ENCODE measurements at places on chromosomes 13 and 19.

GRCh38 chr19:29971648-29972047, 29.6 kb downstream of the URI1 start:
- DNase-seq: no peak

- DNase-seq: no peak
Observed at GRCh38 chr13:99981735-99982035, at the start of gene ZIC2. Gene ZIC2, plus strand, starts transcription at chr13:99981784. Its CDS starts 281 bp downstream, at chr13:99982065.

GRCh38 chr13:97113231-97114001, 108.7 kb upstream of the MBNL2 start:
- no peak for DNase-seq

GRCh38 chr13:86581706-86582105, 782.5 kb upstream of the SLITRK6 start:
- no peak for DNase-seq

GRCh38 chr13:102769679-102770078, 3.9 kb downstream of the TEX30 start:
- DNase-seq: no peak

DNA sequence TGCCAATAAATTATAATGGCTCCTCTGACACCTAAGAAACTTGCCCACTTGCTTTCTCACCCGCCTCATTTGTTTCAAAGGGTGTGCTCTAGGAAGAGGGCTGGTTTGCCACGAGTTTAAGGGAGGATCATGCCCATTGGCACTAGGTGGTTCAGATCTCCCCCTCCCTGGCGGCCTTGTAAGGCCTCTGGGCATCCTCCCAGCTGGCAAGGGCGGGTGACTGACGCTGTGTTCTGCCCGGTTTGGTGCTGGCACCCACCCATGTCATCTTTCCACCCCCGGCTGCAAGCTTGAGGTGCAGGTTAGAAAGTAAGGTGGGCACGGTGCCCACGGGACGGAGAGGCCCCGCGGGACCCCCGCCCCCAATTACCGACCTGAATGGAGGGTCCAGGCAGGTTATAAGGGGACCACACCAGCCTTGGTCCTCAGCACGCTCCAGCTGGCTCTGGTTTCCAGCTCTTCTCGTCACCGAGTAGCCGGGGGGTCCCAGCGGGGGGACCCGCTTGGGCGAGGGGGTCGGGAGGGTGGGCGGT, 90.4 kb downstream of the PTPRS start:
- no peak for DNase-seq

DNA sequence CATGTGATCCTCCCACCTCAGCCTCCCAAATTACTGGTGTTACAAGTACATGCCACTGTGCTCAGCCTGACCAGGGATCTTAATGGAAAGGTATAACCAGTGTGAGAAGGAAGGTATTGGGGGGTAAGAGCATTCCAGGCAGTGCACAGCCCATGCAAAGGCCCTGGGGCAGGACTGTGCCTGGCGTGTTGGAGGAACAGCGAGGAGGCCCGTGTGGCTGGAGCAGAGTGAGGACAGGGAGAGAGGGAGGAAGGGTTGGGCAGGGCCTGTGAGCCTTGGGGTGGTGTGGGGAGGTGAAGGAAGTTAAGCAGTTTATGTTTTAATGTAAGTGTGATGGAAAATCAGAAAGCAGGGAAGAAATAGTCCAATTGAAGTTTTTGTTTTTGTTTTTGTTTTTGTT, 1.6 kb downstream of the TMIGD2 start:
- DNase-seq: no peak

DNA sequence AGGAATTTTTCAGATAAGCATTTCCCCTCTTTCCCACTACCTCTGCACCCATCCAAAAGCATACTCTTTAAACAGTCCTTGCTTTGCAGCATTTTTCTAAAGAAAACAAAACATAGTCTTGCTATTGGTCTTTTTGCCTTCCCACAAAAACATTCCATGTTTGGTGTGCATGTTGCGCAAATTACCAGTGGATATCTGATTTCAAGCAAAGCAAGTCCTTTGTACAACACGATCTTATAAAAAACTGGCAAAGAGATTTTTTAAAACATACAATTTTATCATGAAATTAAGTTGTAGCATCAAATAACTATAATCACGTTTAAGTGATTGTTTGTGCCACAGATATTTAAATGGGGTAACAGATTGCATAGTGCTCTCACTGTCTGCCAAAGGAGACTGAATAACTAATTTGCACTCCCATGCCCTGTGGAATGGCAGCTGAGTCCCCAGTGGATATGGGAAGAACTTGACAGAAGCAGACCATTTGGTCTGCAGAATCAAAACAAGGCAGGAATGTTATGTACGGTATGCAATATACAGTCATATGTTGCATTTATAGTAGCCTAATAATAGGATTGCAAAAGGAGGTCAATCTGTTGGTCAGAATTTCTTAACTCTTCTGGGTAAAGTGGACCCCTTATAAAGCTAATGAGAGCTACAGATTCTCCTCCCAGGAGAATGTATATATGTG, 285.7 kb downstream of the TBC1D4 start:
- no peak for DNase-seq

DNA sequence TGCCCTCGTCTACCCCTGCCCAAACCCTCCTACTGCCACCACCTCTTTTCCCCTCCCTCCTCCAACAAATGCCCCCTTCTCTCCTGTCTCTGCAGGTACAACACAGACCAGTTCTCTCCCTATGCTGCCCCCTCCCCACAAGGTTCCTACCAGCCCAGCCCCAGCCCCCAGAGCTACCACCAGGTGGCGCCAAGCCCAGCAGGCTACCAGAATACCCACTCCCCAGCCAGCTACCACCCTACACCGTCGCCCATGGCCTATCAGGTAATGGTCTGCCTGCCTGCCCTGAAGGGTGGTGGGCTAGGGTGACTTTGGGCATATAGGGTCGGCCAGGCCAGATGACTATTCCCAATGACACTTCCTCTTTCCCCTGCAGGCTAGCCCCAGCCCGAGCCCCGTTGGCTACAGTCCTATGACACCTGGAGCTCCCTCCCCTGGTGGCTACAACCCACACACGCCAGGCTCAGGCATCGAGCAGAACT, 6.5 kb upstream of the TIMM50 start:
- DNase-seq: peak; percentile 66

DNA sequence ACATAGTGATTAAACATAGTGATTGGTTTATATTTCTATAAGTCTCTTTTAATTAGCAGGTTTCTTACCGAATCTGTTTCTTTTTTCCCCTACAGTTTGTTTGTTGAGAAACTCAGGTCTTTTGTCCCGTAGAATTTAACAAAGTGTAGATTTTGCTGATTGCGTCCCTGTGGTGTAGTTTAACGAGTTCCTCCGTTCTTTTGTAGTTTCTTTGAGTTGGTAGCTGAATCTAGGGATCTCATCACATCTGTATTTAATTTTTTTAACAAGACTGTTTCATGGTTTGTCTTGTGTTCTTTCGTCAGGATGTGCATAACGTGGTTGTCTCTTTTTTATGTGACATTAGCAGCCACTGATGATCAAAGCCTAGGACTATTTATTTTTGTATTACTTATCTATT, 111.1 kb downstream of the AKAP11 start:
- no peak for DNase-seq

DNA sequence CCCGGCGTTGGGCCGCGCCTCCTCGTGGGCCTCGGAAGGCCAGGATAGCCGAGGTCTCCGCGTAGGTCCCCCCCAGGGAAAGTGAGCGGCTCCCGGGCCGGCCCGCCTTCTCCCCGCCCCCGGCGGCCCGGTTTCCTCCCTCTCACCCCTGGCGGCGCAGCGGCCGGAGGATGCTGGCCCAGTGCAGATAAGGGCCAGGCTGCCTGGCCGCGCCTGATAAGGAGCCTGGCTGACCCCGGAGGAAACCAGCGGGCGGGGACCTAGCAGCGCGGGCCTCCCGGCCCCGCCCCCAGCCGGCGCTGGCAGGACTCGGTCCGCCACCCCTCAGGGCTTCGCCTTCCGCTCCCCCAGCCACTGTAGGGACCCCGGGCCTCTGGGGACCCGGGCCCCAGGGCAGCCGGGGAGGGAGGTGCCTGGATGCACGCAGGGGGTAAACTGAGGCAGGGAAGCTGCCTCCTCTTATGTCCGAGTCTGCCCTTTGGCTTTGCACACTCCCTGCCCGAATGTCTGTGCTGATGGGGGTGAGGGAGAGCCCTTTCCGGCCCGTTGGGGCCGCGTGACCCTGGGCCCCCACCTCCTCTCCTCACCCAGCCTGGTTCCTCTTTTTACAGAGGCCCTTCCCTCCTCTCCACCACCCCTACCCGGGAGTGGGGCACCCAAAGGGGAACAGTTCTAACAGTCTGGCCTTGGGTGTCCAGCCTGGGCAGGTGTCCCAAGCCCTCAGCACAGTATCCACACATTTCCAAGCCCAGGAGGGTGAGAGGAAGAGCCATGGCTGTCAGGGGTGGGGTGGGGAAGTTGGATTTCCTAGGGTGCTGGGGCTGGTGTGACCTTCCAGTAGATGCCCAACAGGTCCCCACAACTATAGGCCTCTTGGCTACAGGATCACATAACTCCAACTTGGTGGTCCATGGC, at the start of gene LYL1:
Gene LYL1 (minus strand): TSS at position 193 of the 915 bp plus-strand sequence. CDS start 1,687 bp downstream, outside the sequence.
- DNase-seq: no peak

GRCh38 chr13:69857183-69857821, 250.3 kb upstream of the ATXN8OS start:
- peak; percentile 50 for DNase-seq

GRCh38 chr19:52369559-52370340, at the start of gene ZNF880:
Gene ZNF880, plus strand, starts transcription at chr19:52369923. Its CDS starts 43 bp downstream, at chr19:52369966.
- peak; percentile 84 for DNase-seq

- DNase-seq: no peak
Observed at GRCh38 chr19:35149463-35149862, 5.1 kb upstream of the FXYD5 start.

DNA sequence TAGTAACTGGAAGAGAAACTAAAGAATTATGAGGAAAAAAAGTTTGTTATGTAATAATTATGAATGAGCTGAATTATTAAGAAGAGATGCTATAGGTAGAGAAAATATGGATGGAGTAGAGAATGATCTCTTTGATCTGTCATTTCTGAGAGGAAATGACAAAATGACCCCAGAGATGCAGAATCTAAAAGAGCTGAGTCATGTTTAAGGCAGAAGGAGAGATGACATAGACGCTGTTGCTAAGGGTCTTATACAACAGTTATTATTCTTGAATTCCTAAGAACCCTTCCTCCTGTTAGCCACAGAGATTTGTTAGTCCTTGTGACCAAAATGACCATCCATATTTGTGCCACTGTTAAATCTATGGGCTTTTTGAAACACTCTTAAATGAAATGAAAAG, 58.3 kb upstream of the FREM2 start:
- DNase-seq: no peak

DNA sequence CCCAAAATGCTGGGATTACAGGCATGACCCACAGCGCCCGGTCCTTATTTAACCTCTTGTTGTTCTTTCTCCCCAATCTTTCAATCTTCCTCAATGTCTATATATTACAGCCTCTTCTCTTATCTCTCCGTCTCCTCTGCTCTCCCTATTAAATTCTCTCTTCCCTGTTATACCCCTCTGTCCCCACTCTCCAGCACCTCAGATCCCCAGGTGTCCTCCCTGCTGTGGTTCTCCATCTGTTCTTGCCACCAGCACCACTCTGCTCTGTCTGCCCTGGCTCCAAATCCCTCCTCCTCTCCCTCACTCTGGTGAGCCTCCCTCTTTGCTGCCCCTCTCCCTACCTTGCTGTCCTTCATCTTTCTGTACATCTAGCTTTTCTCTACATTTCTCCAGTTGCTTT, 1.1 kb downstream of the ZNF600 start:
- DNase-seq: no peak

DNA sequence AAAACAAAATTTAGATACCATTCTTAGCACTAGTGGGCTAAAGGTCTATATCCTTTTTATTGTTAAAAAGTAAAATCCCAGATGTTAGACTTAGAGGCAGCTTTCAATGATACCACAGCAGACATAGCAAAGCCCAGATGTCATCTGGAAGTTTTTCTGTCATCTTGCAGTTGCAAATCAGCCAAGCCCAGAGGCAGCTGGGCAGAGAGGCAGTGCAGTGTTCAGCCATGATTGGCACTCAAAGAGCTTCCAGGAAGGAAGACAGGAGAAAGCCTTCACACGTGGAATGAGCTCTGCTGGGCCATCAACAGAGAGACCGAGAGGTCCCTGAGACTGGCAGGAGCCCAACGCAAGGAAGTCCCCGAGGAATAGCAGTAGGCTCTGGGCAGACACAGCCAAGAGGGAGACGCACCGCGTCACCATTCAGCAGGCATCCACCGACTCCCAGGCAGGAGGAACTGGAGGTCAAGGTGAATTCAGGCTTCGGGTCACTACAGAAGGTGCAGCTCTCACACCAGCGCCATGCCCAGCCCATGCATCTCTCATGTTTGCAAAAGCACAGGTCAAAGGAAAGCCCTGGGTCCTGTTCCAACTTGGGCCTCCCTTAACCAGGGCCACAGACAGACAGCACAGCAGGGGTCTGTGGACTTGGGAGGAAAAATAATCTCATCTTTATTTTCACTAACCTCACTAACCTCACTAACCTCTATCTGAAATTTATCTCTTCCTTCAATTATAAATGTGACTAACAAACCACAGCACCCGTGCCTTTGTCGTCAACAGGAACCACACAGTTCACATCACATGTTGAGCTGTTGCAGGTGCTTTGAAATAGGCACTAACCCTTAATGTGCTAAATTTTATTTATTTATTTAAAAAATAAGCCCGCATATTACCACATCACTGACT, 54.9 kb downstream of the TUBGCP3 start:
- peak; percentile 21 for DNase-seq

GRCh38 chr13:76886292-76887075, at the start of gene KCTD12:
Gene KCTD12, minus strand, starts transcription at chr13:76886405. Its CDS starts 257 bp downstream, at chr13:76886148.
- peak; percentile 77 for DNase-seq

DNA sequence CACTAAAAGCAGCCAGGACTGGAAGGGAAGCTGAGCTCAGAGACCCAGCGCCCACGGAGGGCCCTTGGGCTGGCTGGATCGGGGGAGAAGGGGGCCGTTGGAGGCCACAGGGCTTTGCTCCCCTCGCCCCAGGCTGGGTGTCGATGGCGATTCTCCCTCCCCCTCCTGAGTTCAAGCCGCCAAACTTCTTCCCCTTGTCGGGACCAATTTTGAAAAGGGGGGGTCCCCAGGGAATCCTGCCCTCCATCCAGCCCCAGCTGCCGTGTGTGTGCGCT, 61.2 kb downstream of the COLGALT1 start:
- DNase-seq: no peak

DNA sequence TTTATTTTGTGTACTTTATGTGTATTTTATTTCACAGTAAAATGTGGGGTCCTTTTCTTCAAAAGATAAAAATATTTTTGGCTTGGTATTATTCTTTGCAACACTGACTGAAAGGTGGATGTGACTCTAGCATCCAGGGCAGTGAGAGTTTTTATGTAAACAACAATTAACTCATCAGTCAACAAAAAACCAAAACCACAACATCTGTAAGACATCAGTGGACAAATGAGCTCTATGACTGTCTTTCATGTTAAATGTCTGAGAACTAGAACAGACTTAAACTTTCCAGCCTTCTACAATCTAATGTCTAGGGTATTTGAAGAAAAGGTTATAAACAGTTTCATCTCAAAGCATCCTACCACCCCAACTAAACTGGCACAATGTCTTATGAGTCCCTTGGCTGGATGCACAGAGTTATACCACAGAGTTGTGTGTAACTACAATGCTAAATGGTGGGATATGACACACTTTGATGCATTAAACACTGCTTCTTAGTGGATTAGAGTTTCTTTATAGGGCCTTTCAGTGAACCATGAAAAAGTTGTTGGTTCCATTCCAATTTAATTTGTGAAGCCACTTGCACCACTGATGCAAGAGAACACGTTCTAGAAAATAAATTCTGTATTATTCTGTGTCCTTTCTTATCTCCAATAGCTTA, 544.2 kb upstream of the KLF12 start:
- no peak for DNase-seq

GRCh38 chr19:7083076-7083956, 13.8 kb downstream of the ZNF557 start:
- DNase-seq: no peak

Data from activated CD4-positive, alpha-beta T cell treated with anti-CD3 and anti-CD28 coated beads, Interleukin-10, Interleukin-2, amounts not matched to agents 100 ng/mL and 50 ng/mL, durations not matched to agents 16 hours and 8 hours (primary cell).